ENCODE measurements at places on chromosomes 12 and 14.

- no peak for DNase-seq
Observed at GRCh38 chr12:50637870-50638481, 125.9 kb upstream of the ATF1 start.

DNA sequence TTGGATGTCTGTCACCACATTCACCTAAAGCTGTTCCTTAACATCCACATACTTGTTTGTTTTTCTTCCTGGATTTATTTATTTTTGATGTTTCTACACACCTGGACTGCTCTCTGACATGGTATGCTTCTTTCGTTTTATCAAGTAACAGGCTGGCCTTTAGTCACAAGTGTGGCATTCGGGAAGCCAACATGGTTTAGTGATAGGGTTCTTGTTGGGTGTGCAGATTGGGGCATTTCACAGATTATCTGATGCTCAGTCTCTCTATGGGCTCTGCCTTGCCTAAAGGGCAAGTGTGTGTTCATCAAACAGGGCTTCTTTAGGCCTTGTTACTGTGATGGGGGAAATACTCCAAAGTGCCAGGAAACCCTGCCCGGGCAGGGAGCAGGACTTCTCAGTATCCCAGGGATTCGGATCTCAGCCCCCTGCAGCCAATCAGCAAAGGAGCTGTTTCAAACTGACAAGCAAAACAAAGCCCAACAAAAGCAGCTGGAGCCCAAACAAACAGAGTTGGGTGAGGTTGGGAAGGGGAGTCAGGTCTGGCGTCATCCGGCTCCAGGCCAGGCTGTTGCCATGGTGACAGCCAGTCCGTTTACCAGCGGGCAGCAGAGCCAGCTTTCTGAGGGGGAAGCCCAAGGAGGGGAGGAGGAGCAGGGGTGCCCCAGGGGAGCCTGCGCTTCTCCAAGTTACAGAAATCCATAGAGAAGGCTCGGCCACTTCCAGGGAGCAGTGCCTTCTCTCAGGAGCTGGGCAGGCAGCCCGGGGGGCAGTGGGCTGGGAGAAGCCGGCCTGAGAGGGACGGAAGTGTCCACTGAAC, 31.9 kb downstream of the FOS start:
- DNase-seq = no peak

DNA sequence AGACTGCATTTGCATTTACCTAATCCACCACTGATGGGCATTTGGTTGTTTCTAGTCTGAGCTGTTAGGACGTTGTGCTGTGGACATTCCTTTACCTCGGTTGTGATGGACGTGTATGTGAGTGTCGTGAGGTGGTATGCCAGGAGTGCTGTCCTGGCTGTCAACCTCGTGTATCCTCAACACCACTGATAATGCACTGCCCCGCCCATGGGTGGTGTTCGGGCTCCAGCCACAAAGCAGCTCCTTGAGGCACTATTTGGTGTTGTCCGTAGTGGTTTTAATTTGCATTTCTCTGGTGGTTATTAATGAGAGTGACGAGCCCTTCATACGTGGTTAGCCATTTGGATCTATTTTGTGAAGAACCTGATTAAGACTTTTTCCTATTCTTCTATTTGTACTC, 87.6 kb downstream of the PPP2R5C start:
- no peak for DNase-seq

DNA sequence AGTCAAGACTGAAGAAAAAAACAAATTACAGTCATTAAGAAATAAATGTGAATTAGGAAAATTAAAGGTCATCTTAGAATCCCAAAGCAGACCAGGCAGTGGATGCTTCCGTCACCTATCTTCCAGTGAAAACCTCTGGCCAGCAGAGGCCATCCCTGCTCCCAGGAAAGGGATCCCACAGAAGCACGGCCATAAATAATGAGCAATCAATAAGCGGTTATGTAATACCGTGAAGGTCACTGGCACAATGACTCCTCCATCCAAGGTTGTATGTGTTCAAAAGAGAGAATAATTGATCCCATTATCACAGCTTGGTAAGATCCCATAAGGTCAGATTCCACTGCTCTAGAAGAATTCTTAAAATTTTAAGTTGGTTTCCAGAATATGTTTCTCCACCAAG, 85.7 kb downstream of the PPP2R5E start:
- no peak for DNase-seq

GRCh38 chr12:109818905-109819500, 14.2 kb downstream of the TRPV4 start:
- no peak for DNase-seq

- no peak for DNase-seq
Observed at GRCh38 chr12:109727039-109727723, 13.6 kb downstream of the FAM222A start.

- no peak for DNase-seq
Observed at GRCh38 chr12:112714166-112714710, 77.3 kb upstream of the RPH3A start.

DNA sequence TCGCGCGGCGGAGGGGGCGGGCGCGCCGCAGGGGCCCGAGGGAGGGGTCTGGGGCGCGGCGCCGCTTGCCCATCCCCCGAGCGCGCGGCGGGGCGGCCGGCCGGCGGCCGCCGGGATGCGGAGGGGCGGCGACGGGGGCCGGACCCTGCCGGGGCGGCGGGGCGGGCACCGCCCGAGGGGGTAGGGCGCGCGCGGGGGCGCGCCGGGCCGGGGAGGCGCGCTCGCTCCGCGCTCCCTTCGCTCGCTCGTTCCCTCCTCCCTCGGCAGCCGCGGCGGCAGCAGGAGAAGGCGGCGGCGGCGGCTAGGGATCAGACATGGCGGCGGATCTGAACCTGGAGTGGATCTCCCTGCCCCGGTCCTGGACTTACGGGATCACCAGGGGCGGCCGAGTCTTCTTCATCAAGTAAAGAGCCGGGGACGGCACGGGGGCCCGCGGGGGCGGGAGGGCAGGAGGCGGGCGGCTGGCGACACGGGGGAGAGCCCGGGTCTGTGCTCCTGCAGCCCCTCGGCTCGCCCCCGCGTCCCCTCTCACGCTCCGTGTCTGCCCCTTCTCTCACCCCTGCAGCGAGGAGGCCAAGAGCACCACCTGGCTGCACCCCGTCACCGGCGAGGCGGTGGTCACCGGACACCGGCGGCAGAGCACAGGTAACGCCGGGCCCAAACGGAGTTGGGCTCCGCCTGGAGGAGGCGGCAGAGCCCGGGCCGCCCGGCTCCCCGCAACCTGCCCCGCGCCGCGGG, at the start of gene PLEKHA5:
PLEKHA5 (plus strand) TSS at position 248 of the 738 bp plus-strand sequence; CDS start at position 315, 67 bp downstream.
- DNase-seq = peak; percentile 24

GRCh38 chr14:22819151-22819988, 4.1 kb upstream of the SLC7A7 start:
- no peak for DNase-seq

DNA sequence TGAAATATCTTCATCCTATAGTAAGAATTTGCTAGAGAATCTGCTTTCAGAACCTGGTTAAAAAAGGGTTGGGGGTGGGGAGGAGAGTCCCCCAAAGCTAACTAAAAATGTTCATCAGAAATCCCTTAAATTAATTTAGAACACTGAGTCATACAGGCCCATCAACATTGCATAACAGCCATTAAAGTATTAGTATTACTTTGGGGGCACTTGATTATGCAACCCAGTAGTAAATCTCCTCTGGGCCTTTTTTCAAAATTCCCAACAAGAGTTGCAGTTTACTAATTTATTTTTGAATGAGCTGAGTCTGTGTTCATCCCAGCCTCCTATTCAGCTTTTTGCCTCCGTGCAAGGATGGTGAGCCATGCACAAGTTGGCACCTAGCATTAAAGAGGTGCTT, 8.8 kb upstream of the SLC24A4 start:
- no peak for DNase-seq

GRCh38 chr12:122893208-122894153, 2.4 kb downstream of the VPS37B start:
- DNase-seq = no peak

GRCh38 chr12:58452546-58452945, 467.8 kb downstream of the LRIG3 start:
- no peak for DNase-seq

- no peak for DNase-seq
Observed at GRCh38 chr12:132033627-132034026, 83.9 kb downstream of the EP400 start.

- no peak for DNase-seq
Observed at GRCh38 chr12:126742241-126742641, 1524.7 kb upstream of the TMEM132C start.

GRCh38 chr12:105032703-105033357, 46.7 kb downstream of the NOPCHAP1 start:
- no peak for DNase-seq

GRCh38 chr12:103586132-103586531, 941 bp upstream of the STAB2 start:
- no peak for DNase-seq

DNA sequence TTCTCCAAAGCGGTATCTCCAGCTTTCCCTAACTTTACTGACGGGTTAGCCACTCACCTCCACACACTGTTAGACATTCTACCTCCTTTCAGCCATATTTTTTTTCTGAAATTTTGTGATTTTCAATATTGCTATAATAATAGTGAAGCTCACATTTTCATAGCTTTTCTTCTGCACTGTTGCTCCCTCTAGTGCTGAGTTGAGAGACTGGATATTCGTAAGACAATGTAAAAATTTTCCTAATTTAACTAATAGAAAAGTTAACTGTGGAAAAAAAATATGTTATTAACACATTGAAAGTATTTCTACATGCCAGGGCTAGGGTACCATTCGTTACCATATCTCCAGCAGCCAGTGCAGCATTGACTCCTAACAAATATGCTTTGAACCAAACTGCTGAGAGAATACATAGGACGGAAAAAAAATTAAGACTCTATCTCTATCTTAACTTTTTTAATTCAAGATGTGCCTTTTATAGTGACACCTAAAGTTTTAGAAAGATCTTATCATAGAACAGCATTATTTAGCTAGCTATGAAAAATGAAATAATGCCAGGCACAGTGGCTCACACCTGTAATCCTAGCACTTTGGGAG, 48.7 kb upstream of the ABCC9 start:
- DNase-seq = no peak

DNA sequence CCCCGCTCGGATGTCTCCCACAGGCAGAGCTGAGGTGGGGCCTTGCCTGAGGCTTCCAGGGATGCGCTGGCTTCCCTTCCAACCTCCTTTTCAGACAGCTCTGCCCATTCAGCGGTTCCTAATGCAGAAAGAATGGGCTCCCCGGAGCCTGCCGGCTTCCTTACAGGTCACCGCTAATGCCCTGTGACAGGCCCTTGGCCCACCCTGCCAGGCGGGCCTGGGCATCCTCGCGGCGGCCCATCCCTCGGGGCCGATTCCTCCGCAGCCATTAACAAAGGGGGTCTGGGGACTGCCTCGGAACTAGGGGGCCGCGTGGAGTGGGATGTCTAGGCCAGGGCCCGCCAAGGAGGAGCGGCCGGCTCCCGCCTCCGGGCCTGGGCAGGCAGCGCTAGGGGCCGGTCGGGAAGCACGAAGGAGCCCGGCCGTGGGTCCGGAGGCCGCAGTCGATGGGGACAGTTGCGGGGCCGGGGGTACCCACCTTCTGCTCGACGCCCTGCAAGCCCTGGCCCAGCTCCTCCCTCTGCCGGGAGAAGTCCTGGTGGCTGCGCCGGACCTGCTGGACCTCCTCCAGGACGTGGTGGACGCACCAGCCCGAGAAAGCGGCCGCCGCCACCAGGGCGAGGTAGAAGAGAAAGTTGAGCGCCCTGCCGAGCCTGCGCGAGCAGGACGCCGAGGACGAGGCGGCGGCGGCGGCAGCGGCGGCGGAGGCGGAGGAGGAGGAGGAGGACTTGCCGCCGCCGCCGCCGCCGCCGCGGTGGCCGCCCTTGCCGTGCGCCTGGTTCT, 738 bp downstream of the CKAP4 start:
- peak; percentile 56 for DNase-seq

DNA sequence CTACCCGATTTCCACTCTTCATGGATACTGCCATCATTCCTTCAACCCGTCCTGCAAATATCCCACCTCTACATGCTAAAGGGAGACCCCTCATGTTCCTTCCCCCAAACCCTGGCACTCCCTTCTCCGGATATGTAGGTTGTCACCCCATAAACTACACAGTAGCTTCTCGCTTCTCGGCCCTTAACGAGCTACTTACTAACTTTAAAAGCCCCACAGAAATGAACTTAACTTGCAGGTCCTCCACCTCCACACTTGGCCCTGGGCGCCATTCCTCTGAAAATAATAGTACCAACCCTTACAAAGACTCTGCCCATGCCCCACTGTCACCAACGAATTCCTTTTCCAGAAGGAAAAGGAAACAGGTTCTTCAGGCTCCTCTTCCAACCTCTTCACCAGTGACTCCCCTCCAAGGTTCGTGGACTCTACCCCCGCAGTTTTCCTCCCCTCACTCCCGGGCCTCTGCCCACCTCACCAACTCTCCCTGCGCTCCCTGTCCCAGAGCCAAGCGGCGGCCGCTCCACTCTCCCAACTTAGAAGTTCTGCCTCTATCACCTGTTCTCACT, 1.2 kb downstream of the SPPL3 start:
- no peak for DNase-seq

GRCh38 chr14:85529803-85530574, at the start of gene FLRT2:
Gene FLRT2, plus strand, starts transcription at chr14:85530144. Its CDS starts 91,371 bp downstream, at chr14:85621515.
- no peak for DNase-seq

GRCh38 chr14:60648249-60648933, 886 bp downstream of the SIX1 start:
- no peak for DNase-seq

- no peak for DNase-seq
Observed at GRCh38 chr14:101969481-101969880, 5.1 kb downstream of the DYNC1H1 start.

GRCh38 chr12:54286042-54287030, 5.8 kb downstream of the HNRNPA1 start:
- DNase-seq = no peak

DNA sequence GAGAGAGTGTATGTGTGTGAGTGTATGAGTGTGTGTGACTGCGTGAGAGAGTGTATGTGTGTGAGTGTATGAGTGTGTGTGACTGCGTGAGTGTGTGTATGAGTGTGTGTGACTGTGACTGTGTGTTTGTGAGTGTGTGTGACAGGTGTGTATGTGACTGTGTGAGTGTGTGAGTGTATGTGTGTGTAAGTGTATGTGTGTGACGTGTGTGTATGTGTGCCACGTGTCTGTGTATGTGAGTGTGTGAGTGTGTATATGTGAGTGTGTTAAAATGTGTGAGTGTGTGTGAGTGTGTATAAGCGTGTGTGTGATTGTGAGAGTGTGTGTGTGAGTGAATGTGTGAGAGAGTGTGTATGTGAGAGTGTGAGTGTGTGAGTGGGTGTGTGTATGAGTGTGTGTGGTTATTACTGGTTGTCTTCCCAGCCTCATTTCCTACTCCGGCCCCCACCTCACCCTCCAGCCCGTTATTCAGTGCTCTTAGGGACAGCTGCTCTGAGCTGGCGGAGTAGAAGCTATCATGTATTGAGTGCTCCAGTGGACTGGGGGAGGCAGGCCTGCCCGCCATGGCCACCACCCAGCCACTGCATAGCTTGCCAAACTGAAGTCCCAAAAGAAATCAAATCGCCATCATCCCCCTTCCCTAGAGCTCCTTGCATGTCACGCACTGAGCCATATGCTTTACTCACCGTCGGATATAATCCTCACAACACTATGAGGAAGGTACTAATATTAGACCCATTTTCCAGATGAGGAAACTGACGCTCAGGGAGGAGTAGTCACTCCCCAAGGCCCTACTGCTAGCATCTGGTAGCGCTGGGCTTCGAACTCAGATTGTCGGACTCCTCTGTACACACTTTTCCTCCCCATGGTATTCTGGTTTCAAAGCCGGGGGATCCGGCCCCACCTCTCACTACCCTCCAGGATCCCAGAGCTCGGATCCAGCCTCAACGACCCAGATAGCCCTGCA, 10.3 kb upstream of the MYL2 start:
- DNase-seq = no peak

- DNase-seq = no peak
Observed at GRCh38 chr12:101857043-101857558, 20.3 kb upstream of the DRAM1 start.

- DNase-seq = no peak
Observed at GRCh38 chr14:95126906-95127530, 30.3 kb downstream of the DICER1 start.
